Stimulated activated CD4-positive, alpha-beta T cell treated with anti-CD3 and anti-CD28 coated beads, TNF-alpha, amount 100 ng/mL, for 48 hours (primary cell): ENCODE measurements at places on chromosomes 5 and 9.
A peak's percentile ranks its signal among the peaks of the same experiment; 100 is the strongest.

GRCh38 chr5:167639766-167640165, 651.7 kb upstream of the WWC1 start:
- no peak for DNase-seq

DNA sequence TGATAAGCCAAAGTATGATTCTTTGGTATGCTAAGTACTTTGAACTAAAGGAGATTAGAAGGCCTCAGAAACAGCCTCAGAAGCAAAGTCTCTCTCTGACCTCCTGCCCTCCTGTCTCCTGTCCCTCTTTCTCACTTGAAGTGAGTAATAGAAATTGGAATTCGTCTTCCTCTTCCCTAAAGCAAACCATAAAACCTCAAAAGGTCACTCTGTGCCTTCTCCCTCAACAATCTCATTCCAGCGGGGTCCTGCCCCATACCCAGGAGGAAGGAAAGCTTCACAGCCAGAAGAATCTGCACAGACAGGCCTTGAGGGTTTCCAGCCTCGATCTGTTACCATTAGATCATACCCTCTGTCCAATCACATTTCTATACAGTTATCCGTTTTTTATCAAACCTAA, 87.8 kb downstream of the HAPLN1 start:
- DNase-seq = no peak

GRCh38 chr5:174273325-174273724, 227.8 kb downstream of the NSG2 start:
- DNase-seq = no peak

DNA sequence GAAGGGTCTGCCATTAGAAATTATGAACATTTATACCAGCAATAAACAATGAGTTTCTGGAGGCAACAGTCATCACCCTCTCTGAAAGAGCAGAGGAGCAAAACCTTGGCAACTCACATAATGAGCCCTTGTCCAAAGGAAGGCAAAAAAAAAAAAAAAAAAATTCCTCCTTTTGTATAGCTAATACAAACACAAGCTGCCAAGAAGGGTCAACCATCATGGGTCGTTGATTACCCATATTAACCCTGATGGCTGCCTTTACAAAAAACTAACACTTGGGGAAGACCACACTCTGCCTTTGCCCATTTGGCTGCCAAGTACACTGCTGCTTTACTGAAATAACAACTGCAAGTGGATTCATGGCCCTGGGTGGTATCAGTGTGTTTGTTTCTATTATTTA, 272.7 kb downstream of the ADAMTSL1 start:
- DNase-seq = no peak

DNA sequence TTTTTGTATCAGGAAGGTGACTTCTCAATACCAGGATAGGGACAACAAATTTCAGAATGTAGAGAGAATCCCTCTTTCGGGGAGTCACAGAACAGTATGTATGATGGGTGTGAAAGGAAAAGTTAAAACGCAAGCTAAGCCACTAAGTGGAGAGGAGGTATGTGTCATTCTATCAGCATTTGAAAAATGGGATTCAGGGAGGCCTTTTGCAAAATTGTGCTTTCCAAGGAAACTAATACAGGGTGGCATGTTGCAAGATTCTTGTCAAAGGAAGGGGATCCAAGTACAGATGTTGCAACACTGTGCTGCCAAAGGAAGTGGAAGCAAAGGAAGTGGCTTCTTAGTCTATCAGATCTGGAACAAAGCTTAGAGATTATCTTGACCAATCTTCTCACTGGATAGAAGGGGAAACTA, 12.6 kb upstream of the TNIP1 start:
- no peak for DNase-seq

DNA sequence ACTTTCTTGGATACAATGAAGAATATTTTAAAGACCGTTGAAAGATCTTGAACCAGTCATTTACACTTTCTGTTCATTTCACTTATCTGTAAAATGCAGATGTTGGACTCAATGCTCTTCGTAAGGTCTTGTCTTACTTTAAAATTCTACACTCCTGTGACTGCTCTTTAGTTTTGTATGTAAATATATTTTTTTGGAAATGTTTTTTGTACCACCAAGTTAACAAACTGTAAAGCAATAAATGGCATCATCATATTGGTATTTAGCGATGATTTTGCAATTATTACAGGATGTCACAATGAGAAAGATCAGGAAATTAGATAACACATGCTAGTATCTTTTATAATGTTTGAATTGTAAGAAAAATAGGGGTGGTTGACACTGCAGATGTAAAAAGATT, 80.8 kb upstream of the GNAQ start:
- DNase-seq = no peak

DNA sequence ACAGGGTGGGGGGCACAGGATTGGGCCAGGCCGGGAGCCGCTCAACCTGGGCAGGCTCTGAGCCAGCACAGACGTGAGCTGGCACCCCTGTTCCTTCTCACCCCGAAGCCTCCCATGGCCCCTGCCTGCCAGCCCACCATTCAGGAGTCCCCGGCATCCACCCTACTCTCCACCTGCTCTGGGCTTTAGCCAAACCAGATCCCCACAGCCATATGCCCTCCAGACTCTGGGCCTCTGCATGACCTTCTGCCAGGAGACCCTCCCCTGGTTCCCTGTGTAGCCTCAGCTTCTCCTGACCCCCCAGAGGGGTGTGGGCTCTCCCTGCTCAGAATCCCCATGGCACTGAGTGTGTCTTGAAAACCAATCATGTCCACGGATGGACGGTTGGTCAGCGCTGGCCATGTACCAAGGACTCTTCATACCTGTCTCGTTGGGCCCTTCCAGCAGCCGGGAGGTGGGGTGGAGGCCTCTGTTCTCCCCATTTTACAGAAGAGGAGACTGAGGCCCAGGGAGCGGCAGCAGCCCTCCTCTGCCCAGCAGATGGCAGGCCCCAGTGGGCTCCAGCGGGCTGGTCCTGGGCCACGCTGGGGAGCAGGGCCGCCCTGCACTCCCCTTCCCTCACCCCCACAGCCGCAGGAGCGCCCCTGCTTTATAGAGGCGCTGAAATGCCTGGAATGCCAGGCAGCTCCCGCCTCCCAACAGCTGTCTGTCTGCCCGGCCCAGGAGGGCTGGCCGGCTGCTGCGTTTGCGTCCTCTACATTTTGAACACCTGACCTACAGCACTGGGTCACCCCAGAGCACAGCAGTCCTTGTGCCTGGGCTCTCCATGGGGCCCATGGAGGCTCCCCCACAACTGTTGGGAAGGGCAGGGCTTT, 3.5 kb upstream of the MYMK start:
- DNase-seq = no peak

- DNase-seq = no peak
These were observed 12.5 kb downstream of the GARNL3 start for GRCh38 chr9:127277099-127277498.

GRCh38 chr5:38453506-38453905, 102.9 kb downstream of the LIFR start:
- peak; percentile 3 for DNase-seq

- DNase-seq = no peak
These were observed 51.4 kb upstream of the DAB2IP start for GRCh38 chr9:121599872-121600585.

DNA sequence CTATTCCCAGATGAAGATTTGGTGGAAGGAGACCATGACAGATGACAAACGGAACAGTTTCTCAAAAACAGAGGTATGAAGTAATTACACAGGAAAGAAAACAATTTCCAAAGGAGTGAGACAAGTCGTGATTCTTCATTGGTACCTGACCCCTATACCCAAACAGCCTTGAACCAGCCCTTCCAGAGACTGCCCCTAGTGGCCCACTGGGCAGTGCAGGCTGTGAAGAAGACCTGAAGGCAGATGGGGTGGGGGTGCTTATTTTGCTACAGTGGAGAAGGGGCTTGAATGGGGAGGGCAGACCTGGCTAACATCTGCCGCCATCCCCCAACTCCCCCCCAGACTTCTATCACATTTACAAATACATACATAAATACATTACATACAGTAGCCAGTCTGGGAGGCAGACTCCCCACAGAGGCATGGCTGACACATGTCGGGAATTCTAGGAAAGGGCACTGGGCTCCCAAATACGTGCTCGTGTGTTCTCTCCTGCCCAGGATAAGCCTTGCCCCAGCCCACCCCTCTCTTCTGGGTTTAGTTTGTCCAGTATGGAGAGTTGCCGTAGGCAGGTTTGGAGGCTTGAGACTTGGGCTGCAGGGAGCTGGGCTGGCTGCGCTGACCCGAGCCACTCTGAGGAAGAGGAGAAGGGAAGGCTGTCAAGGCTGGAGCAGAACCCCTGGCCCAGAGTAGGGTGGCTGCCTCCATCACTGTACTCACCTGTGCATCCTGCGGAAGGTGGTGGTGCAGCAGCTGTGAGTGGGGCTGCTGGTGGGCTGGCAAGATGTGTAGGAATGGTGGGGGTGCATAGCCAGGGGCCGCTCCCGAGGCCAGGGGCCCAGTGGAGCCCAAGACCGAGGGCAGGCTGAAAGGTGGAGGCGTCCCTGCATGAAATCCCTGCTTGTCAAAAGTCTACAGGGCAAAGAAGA, 105.3 kb downstream of the UBE2R2 start:
- DNase-seq = peak; percentile 17

GRCh38 chr5:134227259-134227658, 1.4 kb upstream of the PPP2CA start:
- DNase-seq = no peak

DNA sequence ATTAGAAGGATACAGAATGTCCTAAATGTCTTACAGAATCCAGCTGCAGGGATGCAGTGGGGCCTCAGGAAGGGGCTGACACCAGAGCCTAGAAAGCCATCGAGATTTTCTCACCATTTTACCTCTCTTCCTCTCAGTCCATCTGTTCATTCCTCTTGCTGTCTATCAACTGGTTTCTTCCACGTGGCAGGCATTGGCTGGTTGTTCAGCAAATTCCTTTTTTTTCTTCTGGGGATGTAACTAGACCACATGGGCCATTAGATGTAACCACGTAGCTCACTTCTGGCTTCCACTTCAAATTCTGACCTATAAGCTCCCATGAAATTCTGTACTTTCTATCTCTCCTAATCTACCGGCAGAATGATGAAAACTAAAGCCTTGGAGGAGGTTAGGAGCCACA, 93.6 kb upstream of the MTAP start:
- DNase-seq = no peak

DNA sequence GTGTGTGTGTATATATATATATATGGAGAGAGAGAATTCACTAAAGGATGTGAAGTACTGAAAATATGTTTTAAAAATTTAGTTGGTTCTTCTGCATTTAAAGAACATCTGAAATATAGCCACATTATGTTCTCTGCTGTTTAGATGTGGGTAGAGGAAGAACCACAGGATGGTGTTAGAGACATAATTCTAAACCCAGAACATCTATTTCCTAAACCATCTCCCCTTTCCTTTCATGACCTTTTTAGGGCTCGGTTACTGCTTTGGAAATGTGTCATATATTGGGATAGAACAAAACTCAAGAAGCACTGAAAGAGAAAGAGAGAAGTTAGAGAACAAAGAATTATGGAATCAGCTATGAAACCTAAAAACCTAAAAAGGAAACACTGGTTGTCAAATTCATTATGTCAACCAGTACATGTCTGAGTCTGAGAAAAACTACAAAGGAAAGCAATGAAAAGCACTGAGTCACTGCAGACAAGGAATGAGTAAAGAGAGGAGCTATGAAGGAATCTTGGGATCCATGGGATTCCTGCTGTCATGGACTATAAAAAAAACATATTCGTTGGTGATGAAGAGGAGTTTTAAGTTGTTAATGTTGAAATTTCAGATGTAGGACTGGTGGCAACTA, 28.4 kb downstream of the SLC12A2 start:
- DNase-seq = no peak

- no peak for DNase-seq
These were observed 154.3 kb downstream of the SPOCK1 start for GRCh38 chr5:137344723-137345322.

DNA sequence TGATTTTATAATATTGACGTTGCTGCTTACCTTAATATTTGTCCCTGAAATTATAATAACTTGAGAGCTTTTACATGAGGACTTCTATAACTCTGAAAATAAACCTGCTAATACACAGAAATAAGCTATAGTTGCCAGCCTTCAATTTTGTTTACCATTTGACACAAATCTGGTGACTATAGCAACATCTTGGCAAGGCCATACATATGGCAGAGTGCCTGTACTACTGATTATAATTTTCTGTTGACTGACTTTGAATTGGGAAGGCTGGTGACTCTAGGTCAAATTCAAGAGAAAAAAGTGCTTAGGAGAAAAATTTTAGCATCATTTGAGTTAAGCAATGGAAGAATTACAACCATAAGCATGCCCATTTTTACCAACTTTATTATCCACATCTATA, 581.4 kb upstream of the PTPRD start:
- no peak for DNase-seq

DNA sequence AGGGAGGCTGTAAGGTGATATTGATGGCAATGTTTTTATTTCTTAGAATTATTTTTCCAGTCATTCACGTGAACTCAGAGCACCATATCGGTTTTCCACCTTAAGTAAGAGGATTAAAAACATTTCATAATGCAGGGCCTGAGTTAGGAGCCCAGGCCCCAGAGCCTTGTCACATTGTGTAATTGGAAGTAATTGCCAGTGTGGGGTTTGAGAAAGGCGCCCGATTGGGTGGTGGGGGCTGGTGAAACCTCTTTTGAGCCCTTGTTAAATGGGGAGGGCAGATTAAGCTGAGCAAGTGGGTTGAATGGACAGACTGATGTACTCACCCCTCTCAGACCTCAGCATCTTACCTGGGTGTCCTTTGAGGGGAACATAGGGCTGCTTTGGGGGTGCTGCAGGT, 116.7 kb upstream of the PITX1 start:
- DNase-seq = no peak

DNA sequence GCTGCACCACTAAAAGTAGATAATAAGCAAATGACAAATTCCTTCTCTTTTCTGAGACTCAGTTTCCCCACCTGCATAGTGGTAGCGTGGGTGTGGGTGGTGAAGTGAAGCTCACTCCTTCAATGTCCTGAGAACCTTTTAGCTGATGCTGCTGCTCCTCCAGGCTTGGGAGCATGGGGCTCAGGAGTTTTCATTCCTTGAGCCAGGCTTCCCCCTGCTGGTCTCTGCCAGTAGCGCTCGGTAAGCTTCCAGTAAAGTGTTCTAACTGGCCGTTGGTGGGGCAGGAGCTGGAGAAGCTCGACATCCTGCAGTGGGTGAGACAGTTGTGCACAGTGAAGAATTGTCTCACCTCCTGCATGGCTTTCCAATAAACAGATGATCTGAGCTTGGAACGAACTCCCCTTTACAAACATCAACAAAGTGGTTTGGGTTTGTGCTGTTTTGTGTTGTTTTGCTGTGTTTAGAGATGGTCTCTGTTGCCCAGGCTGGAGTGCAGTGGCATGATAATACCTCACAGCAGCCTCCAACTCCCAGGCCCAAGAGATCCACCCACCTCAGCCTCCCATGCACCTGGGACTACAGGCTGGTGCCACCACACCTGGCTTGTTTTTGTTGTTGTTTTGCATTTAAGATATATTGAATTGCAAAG, 34.6 kb downstream of the SPARC start:
- DNase-seq = peak; percentile 54
